ENCODE measurements at places on chromosomes 1 and 21.

- DNase-seq: no peak
These were observed 68.0 kb downstream of the TRIM11 start for GRCh38 chr1:228338521-228339051.

- DNase-seq: no peak
These were observed 74.2 kb downstream of the ITGB3BP start for GRCh38 chr1:63448731-63449246.

GRCh38 chr21:43652616-43653015 lies 6.7 kb downstream of the HSF2BP start:
- no peak for DNase-seq

- no peak for DNase-seq
These were observed 77.1 kb downstream of the MTR start for GRCh38 chr1:236872075-236872666.

DNA sequence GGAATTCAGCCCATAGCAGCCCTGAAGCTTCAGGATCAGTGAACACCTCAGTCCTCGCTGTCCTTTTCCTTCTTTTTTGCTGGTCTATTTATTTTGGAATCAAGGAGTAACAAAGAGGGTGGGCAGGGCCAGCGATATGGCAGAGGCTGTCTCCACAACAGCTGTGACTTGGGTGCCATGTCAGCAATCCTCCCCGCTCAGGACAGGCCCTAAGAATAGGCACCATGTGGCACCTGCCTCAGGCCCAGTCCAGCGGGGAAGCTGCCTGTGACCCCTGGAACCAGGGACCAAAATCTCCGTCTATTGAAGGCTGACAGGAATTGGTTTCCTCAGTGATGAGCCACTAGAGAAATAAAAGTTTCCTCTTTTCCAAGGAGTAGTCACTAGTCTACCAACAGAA lies 58.6 kb upstream of the TNR start:
- DNase-seq: no peak

GRCh38 chr1:28273216-28273860 lies 14.0 kb downstream of the SESN2 start:
- DNase-seq: no peak

DNA sequence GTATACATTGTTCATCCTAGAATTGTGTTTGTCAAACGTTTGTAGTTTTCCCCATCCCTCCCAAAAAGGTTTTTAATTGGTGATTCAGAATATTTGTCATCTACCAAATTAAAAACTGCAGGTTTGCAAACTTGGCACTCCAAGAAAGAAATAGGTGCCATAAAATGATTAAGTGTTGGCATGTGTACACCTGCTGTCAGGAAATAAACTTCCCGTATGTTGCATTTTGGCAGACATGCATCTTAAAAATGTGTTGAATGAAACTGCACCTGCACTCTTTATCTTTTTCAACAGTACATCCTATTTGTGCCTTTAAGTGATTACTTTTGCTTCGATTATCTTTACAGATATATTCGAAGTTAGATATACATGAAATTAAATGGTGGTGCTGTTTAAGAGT lies 7.3 kb downstream of the B3GALT2 start:
- DNase-seq: no peak

DNA sequence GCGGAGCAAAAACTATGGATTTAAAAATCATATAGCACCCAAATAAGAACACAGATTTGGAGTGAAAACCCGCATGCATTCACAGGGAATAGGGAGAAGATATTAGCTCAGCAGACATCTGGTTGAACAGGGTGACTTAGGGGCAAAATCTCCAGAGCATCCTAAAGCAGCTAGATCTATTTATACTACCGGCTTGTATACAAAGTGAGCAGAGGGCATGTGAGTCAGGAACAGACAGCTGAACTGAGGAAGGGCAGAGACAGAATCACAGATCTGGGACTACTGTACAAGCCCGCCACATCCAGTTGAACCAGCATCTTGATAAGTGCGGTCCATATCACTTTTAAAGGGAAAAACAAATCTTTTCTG lies 35.2 kb upstream of the EXOSC10 start:
- no peak for DNase-seq

DNA sequence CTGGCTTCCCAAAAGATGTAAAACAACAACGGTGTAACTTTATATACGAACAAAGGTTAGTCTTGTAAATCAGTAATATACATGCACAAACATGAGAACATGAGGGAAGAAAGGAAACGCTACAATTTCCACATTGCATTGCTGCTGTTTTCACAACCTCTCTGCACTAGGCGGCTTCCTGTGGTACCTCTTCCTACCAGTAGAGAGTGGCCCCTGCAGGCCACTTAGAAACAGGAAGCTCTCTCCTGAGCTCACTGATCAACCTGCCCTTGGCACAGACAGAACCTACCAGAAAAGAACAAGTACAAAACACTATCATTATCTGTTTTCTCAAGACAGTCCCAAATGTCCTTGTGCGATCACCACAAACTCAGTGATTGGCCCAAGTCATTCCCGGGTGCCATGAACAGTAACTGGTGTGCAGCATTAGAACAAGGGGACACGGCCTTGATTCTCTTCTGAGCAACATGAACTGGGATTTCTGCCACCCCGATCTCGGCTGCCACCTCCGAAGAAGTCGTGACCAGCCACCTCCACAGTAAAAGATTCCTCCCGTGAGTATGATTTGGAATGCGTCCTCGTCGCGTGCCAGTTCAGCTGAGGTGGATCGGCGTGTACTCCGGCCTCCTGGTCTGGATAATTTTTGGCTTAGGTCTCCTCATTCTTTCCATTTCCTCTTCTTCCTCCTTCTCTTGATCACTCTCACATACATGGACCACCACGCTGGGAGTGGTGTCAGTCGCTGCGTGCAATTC lies 5.7 kb upstream of the KCNE1 start:
- DNase-seq: no peak

GRCh38 chr1:54850737-54851136 lies 36.3 kb downstream of the DHCR24 start:
- no peak for DNase-seq

DNA sequence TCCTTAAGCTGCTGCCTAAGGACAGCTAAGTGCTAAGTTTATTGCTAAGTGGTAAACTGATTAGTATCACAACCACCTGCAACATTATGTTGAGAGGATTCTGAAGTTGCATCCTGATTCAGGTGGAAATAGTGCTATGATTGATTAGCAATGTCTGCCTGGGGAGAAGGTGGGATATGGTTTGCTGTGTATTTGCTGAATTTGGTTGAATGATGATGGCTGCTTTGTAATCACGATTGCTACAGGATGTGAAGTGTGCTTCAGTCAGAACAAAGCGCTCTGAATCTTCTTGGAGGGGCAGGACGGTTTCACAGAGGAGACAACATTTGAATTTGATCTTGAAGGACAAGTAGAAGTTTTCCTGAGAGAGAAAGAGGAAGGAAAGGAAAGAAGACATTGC lies 226.0 kb downstream of the ST6GALNAC3 start:
- DNase-seq: no peak

DNA sequence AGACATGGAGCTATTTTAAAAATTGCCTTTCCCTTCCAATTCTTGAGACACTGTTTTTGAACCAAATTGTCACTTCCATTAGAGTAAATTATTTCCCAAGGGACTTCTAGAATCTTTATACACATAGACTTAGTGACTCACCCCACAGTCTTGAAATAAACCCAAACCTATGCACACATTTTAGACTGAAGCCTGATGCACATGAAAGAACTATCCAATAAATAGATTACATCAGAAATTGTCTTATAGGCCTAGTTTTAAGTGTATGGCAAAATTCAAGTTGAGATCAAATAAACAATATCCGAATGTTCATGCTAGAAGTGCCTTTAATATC lies 32.2 kb upstream of the ZNF326 start:
- no peak for DNase-seq

All from activated naive CD4-positive, alpha-beta T cell treated with Interleukin-2 at 50 U/mL for 16 hours (primary cell).